GM12864 (cell line): ENCODE measurements at places on chromosomes 12 and 14.

DNA sequence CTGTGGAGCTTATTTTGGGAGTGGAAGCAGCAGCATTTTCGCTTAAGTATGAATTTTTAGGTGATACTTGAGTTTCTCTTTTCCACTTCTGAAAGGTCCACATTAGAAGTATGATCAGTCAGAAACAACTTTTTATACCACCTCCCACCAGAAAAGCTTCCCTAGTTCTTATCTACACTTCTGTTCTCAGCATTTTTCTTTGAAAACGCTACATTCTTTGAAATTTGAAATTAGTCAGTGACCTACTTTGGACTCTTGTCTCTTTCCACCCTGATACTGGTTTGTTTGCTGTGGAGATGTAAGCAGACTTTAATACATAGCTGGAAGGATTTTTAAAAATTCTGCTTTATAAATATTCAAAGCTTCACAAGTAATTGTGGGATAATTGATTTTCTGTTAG lies 22.2 kb downstream of the PCBP2 start:
- DNase-seq, result no peak

- DNase-seq, result no peak
Observed at GRCh38 chr12:111181143-111181726, 187.7 kb downstream of the PHETA1 start.

DNA sequence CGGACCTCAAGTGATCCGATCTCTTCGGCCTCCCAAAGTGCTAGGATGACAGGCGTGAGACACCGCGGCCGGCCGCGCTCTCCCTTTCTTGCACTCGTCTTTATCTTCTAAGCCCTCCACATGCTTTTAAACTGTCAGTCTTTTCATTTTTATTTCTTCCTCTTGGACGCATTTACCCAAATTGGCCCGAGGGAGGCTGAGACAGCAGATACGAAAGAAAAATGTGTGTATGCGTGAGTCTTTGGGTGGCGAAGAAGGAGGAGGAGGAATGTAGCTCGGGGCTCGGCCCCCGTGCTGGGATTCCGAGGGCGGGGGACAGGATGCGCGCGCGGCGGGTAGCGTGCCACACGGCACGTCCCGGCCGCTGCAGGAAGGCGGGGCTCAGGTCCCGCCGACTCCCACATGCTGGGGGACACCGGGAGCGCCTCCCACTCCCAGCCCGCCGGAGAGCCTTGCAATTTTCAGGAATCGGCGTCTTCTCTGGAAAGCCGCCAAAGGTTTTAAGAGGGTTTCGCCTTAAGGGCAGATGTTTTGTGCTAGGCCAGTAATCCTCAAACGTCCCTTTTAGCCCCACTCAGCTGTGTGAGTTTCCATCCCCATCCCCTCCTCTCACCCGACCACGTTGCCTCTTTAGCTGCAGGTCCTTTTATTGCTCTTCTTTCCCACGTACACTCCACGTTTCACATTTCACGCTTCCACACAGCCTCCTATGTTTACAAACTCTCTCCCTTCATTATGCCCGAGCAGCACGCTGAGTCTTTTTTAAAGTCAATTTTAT lies 34.7 kb upstream of the SLC2A3 start:
- DNase-seq, result no peak

GRCh38 chr12:14958361-14959125 lies 2.9 kb downstream of the ARHGDIB start:
- DNase-seq, result no peak
